Left kidney (tissue), 8 donors: ENCODE measurements at places on chromosomes 11 and 22. TPM values are rescaled to one million over a fixed set of nuclear protein-coding genes. Genes with fewer than 3 reads are reported as not detected.

The SYCE3 gene
- not detected for polyA plus RNA-seq

The SLC2A11 gene
- polyA plus RNA-seq, result 60.0 TPM

The GTSE1 gene
- polyA plus RNA-seq, result 25.2 TPM

The PAK1 gene
- 102 TPM for polyA plus RNA-seq
